Activated T-helper 1 cell treated with anti-CD3 and anti-CD28 coated beads, Interleukin-2, amount 50 U/mL, for 16 hours (primary cell): ENCODE measurements at places on chromosomes 3 and 15.

GRCh38 chr15:71730277-71731144 lies 79.8 kb upstream of the NR2E3 start:
- no peak for DNase-seq

DNA sequence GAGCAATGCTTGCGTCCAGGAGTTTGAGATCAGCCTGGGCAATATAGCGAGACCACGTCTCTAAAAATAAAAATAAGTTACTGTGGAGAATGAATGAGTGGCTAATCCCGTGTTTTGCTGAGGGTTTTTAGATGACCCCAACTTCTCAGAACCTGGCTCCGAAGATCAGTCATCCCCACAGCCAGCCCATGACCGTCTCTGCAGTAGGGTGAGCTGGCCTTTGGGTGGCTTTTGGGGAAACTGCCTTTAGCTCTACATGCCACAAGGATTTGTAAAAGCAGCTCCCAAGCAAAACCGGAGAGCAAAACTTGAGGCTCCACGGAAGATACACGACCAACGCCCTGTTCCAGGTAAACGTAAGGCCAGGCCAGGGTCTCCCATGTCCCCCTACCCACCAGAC lies 39.2 kb upstream of the TFRC start:
- no peak for DNase-seq

DNA sequence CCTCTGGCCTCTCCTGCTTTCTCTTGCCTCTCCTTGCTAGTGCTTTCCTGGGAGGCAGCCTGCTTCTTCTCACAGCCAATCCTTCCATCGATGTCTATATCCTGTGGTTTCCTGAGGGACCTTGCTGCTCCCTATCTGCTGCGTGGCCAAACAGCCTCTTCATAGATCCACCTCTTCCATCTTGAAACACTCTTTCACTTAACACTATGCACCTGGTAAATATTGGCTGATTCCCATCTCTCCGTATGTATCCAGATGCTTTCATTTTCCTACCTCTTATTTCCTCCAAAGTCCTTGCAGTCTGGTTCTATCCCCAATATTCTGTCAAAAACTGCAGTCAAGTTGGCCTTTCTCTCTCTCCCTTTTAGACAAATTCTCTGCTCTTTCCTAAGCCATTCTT lies 205.2 kb upstream of the CFAP20DC start:
- DNase-seq, result no peak

- DNase-seq, result peak; percentile 38
These were observed 28.3 kb downstream of the LRIG1 start for GRCh38 chr3:66472313-66473134.

GRCh38 chr3:38689346-38689745 lies 39.9 kb upstream of the SCN5A start:
- no peak for DNase-seq

GRCh38 chr3:190026154-190026553 lies 94.5 kb downstream of the P3H2 start:
- no peak for DNase-seq

DNA sequence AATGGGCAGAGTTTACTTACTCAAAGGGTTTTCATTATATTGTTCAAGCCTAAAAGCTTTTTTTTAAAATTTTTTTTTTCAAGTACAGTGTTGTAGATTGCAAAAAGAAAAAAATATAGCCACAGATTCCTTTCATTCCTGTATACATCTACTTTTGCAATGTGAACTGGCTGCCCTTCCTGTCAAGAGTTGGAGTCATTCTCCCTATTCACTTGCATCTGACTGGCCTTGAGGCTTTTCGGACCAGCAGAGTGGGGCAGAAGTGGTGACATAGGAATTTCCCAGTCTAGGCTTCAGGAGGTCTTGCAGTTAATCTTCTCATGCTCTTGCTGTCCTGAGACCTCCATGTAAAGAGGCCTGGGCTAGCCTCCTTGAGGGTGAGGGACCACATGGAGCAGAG lies 218.3 kb upstream of the CFAP20DC start:
- DNase-seq, result no peak

DNA sequence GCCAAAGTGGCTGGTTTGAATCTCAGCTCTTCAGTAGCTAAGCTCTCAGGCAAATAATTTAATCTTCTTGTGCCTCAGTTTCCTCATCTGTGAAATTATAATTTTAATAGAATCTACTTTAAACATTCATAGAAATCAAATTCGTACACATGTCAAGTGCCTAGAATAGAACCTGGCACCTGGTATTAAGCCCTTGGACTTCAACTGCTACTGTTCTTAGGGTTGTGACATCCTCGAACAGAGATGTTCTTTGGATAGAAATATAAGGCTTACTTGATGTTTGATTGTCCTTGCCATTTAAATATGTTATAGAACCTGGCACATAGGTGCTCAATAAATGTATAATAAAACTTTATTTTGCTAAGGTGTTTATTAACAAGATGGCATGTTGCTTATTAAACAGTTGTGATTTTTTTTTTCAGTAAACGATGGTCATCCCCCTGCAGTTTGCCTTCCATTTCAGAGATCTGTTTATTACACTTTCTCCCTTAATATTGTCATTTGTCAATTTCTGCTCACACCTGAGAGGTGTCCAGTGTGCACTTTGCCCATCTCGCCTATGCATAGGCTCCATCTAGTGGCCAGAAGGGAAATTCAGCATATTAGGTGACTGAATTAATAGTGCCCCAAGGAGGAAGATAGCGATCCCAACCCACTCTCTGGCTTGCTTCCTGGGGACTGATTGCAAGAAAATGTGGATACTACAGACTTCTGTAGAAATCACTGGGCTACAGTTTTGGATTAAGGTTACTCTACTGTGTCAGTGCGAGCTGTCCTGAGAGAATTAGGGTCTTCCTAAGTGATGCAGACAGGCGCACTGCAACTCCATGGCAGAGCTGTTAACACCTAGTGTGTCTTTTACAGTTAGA lies 10.7 kb downstream of the IGF1R start:
- DNase-seq, result no peak

- DNase-seq, result no peak
These were observed 2.6 kb downstream of the ITIH1 start for GRCh38 chr3:52779837-52780585.

DNA sequence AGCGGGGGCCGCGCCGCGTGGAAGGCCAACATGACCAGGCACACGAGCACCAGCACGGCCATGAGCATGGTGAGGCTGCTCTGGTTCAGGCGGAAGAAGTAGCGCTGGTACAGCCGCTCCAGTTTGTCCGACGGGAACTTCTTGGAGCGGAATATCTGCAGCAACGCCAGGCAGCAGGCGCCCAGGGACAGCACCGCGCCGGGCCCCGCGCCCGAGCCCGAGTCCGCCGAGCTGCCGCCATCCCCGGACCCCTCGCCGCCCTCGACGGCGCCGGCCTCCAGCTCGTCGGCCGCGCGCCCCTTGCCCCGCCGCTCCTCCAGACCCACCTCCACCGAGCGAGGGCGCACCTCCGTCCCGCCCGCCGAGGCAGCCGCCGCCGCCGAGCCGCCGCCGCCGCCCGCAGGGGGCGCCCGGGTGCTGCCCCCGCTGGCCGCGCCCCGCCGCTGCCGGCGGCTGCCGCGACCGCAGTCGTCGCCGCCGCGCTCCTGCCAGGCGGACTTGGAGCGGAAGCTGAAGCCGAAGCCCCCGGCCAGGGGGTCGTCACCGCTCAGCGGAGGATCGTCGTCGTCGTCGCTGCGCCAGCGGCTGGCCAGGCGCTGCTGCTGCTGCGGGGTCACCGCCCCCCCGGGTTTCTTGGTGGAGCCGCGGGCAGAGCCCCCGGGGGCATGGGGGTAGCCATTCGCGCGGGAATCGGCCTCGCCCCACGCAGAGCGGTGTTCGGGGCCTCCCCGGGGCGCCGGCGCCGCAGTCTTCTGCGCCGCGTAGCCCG lies 957 bp downstream of the ADCY5 start:
- DNase-seq, result no peak
